Fibroblast of lung (primary cell): ENCODE measurements at places on chromosomes 13 and 19.

DNA sequence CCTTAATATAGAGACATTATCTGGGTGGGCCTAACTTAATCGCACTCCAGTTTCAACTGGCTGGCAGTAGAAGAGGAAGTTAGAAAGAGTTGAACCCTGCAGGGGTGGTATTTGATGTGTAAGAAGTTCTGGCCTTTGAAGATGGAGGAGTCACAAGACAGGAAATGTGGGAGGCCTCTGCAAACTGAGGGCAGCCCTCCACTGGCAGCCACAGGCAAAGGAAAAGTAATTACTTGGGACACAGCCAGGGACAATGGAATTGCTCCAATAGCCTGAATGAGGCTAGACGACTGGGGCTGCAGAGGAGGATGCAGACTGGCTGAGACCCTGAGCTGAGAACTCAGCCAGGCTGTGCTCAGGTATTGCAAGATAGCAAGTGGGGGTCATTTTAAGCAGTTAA, 703.3 kb upstream of the ARGLU1 start:
- peak; percentile 44 for DNase-seq

- peak; percentile 46 for DNase-seq
Observed at GRCh38 chr13:83716121-83716520, 166.2 kb downstream of the SLITRK1 start.

- DNase-seq = no peak
Observed at GRCh38 chr13:100230769-100231149, 141.9 kb downstream of the PCCA start.

DNA sequence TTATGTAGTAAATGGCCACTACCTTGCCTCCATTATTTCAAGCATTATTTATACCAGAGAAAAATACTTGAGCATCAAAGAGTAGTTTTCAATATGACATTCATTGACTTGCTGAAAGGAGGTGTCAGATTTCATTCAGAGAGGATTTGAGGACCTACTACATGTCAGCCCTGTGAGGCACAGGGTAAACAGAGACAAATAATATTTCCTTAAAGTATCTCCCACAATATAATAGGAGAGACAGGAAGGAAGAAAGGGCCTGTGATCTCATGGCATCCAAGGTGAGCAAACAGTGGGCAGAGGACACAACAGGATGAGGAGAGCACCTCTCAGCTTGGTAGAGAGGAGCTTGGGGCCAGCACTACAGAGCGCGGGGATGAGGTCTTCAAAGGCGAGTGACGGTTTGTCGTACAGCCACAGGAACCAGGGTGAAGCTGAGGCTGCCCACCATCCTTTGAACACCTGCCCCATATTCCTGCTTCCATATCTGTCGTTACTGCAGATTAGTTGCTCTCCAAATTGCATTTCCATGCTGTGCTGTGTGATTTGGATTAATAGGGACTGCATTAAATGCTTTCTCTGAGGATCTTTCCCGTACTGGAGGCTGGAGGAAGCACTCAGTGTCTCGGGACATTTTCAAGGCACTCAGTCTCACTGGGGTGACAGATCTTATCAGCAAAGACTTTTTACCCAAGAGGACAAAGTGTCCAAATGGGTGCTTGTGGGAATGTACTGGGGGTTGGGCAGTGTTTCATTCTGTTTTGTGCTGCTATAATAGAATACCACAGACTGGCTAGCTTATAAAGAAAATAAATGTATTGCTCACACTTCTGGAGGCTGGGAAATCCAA, 59.2 kb downstream of the GJA3 start:
- no peak for DNase-seq

DNA sequence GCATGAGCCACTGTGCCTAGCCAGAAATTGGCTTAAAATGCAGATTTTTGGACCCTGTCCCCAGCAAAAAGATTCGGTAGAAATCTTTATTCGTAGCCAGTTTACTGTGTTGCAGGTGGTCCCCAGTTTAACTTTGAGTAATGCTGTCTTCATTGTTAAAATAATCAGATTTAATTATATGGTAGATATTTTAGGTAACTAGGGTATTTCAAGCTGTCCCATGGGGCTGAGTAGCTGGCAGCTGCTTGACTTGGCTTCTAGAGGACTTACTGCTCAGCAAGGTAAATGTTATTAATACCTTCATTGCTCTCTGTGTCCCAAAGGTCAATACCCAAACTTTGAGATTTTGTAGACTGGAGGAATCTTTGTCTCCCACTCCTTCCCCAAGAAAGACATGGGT, 21.1 kb downstream of the LSM14A start:
- no peak for DNase-seq

DNA sequence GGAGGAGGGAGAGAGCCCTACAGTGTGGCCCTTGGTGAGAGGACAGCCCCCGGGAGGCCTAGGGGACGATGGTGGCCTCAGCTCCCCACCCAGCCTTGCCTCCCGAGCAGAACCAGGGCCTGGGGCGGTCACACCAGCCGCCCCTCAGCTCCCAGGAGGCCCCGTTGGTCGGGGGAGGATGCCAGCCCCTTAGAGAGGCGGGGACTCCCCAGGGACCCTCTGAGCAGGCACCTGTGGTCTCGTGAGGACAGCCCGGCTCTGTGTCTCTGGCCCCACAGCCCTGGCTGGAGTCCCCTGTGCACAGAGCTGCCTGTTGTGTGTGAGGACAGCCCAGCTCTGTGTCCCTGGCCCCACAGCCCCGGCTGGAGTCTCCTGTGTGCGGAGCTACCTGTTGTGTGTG, 158.8 kb downstream of the KDM4B start:
- no peak for DNase-seq

GRCh38 chr13:97371486-97372109, 62.4 kb upstream of the RAP2A start:
- no peak for DNase-seq

DNA sequence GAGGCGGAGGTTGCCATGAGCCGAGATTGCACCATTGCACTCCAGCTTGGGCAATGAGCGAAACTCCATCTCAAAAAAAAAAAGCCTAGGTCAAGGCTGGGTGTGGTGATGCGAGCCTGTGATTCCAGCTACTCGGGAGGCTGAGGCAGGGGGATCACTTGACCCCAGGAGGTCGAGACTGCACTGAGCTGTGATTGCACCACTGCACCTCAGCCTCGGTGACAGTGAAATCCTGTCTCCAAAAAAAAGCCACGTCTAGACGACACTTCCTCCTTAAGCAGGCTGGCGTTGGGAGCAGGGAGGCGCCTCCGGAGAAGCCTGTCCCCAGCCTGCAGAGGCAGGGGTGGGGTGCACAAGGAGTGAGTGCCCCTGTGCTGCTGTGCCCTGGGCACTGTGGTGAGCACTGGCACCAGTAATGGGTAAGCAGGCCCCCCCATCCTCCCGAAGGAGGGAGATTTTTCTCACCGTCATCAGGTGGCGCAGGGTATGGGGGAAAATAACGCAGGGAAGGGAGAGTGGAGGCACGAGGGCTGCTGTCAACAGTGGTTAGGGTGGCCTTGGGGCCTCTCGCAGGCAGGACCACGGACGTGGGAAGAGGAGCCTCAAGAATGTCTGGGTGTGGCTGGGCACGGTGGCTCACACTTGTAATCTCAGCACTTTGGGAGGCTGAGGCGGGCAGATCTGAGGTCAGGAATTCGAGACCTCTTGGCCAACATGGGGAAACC, 706 bp downstream of the P2RY11 start:
- DNase-seq = no peak

DNA sequence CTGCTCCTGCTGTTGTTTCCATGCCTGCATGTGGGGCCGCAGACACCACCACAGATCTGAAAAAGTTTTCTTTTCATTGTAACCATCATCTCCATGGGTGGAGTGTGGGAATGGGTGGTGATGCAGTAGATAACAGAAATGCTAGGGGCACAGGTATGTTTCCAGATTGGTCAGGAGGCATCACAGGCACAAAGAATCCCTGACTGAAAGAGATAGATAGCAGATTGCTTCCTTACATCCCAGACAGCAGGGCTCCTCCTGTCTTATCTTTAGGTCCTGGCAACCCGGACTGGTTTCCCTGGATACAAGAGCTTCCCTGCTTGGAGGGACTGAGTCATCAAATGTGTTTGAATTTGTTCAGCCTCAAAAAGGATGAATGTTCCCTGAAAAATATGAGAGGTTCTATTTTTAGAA, 1937.6 kb downstream of the PCDH9 start:
- peak; percentile 84 for DNase-seq

DNA sequence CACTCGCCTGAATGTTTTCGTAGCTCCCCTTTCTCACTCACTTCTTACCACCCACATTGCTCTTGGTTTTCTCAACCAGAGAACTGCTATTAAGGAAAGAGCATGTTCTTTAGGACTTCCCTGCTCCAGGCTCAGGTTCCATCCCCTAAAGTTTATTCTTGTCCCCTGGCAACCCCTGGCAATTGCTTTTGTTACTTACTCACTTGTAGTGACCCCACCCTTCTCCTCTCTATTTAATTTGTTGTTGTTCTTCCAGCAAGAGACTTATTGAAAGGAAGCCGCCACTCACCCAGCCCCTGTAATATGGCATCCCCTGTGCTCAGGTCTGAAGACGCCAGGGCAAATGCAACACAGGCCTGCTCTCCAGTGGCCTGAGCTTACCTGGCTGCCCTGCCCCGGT, 233.7 kb upstream of the SOX21 start:
- no peak for DNase-seq

- DNase-seq = no peak
Observed at GRCh38 chr13:50594276-50595051, 249.0 kb downstream of the DLEU7 start.

- peak; percentile 49 for DNase-seq
Observed at GRCh38 chr13:48066310-48066989, 28.5 kb downstream of the MED4 start.

DNA sequence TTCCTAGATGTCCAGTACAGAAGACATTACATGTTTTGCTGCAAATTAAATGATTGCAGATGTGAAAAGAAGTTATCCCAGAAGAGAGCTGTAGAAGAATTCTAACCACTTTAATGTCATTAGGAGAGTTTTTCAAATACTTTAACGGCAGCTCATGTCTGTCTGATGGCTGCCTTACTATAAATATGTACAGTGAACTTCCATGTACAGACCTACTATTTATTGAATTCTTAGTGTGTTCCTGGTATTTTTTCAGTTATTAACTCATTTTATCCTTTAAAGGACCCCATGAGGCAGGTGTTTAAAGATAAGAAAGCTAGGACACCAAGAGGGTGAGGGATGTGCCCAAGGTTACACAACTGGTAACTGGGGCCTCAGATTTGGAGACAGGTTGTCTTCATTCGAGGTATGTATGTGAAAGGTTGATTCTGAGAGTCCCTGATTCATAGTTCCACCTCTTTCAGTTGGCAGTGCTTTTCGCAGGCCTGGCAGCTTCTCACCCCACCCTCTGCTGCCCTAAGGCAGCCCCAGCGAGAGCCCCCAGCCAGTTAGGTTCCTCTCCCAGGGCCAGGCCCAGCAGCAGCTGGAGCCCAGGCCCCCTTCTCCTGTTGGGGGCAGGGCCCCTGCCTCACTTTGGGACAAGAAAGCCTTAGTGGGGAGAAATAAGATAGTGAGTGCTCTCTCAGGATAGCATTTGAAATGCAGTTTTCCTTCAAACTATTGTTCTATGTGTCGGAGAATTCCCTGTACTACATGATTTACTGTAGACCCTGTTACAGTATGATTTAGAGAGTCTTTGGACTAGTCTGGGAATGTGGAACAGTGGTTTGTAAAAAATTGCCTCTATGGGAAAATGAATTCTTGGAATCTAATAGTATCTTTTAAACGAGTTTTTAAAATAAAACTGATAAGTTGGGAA, 67.7 kb upstream of the TEX29 start:
- DNase-seq = peak; percentile 45

DNA sequence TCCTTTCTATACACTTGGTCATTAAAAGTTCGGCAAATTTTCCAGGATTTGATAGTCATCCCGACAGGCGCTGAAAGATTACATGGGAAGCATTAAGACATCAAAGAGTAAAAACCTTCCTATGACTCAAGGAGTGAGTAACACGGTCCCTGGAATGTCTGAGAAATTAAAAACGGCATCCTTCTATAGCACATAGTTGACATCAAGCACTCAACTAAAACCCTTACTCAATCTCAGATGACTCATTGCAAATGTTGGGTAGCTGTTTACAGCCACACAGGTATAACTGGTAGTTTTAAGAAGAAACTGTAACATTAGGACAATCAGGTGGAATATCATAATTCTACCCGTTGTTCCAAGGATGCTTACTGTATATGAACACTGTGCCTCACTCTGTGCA, 6.4 kb upstream of the LGALS13 start:
- DNase-seq = no peak

GRCh38 chr13:89486065-89486464, 1814.9 kb downstream of the SLITRK5 start:
- no peak for DNase-seq

DNA sequence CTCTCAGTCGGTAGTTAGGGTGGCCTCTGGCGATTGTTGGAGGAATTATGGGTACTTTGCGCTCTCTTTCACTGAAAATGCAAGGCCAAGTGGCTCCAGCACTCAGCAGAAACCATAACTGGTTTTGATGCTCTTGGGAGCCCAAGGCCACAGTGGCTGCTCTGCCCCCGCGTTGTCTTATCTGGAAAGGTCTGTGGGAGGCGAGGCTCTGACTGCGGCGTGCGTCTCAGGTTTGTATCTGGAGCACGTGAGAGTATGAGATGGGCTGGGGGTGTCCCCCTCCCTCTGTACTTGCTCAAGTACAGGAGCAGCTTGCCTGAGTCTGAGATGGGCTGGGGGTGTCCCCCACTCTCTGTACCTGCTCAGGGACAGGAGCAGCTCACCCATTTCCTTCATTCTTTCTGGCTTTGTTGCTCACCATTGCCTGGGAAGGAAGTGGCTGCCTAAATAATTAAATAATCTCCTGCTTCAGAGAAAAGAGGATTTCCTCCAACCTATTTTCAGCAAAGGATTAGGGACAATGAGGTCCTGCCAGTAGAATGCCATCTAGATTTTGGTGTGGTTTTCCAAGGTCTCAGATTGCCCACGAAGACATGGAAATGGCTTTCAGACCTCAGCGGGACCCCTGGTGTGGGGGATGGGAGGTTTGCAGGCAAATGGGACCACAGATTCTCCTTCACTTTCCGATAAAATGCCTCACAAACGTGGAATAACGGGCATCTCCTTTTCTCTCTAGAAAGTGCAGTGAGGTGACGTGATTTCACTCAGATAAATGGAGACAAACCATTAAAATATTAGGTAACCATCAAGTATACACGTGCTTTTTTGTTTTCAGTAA, 14.7 kb downstream of the ATP11A start:
- no peak for DNase-seq

- no peak for DNase-seq
Observed at GRCh38 chr13:54356849-54357248, 1328.2 kb downstream of the OLFM4 start.

DNA sequence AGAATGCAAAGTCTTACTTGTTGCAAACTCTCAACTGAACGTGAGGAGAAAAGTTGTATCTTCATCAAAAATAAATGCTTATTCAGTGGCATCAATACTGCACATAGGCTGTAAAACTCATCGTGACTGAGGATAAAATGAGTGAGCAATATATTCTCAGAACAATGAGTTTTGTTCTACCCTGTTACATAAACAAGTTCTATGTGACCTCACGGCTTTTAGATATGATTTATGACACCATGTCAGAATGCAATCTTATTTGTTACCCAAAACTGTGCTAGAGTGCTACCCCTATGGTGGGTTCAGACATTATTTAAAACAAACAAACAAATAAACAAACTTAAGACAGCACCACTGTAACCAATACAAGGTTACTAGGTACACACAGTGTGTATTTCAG, 55.4 kb downstream of the FOXO1 start:
- no peak for DNase-seq
